ENCODE measurements at places on chromosomes 16 and 17.

GRCh38 chr16:81293909-81294802, 20.6 kb upstream of the GAN start:
- no peak for DNase-seq

DNA sequence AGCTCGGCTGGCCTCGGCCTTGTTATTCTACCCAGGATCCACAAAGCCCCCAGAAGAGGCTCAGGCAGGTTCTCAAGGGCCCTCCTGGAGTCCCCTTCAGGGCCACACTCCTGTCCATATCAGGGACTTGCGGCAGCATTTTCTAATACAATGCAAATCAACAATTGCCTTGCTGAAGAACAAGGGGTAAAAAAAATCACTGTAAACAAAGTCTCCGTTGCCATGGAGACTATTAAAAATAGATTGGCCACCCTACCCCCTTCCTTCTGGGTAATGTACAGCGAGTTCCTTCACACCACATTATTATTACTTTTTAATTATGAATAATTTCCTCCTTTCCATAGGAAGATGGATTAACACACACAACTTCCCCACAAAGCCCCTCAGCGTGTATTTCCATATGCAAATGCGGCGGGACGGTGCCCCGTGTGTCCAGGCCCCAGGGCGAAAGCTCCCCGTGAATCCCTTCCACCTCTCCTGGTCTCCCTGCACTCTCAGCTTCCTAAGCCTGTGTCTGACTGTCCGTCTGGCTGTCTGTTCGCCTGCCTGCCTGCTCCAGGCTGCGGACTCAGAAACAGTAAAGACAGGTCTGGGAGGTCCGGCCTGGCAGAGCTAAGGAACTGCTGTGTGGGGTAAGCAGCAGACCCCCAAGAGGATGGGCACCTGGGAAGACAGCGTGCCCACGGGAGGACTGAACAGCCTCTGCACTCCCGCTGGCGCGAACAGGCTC, 196.6 kb downstream of the RBFOX3 start:
- no peak for DNase-seq

- no peak for DNase-seq
Observed at GRCh38 chr17:11944587-11944986, 52.7 kb downstream of the ZNF18 start.

DNA sequence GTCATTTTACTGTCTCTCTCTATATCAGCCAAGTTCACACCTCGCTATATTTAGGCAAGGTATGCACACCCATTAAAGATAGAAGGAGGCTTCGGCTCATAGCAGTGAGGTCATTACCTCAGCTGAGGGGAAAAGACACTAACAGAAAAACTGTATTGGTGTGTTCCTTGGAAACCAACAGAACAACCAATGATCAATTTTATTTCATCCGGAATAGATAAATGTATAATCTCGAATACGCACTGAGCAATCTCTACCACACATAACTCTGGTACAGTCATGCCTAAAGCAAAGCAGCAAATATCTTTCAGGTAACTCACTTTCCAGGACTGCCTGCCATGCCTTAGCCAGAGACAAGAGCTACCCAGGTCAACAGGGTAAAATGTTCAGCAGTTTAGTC, 109.9 kb upstream of the CORO6 start:
- no peak for DNase-seq

DNA sequence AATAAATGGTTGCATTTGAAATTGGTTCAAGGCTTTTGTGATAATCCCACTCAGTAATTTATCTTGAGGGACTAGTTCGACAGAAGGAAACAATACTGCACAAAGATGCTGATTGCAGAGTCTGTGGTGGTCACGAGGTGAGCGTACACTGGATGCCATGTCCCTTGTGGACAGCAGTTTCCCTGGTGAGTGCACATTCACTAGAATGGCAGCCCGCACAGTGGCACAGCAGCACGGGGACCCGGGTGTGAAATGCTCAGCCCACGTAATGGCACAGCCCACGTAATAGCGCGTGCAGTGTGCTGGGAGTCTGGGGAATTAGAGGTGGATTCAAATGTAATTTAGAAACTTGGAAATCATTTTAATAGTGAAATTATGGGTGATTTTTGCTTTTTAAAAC, 154.0 kb downstream of the LGALS9B start:
- DNase-seq, result no peak

DNA sequence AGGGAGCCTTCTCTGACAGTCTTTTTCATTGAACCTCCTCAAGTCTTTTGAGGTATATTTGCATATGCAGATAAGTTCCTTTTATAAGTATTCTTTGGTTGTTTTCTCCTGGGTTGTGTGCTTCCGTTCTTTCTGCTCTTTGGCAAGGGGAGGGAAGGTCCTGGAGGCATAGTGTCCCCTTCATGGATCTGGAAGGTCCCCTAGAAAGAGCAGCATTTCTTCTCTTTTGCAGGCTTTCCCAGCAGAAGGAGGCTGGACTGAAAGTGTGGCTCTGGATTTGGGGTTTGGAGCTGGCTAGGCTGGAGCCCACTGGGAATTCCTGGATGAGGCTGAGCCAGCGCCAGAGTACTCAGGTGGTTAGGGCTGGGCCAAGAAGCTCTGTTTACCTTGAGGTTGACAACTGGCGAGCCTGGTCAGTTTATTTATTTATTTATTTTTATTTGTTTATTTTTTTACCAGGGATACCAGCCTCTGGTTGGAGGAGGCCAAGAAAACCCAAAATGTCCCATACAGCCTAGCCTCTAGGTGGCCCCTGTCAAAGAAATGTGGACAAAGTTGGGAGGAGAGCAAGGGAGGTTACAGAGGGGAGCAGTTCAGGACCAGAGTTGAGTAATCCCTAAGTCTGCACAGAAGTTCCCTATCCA, 5.4 kb upstream of the TOP2A start:
- no peak for DNase-seq

DNA sequence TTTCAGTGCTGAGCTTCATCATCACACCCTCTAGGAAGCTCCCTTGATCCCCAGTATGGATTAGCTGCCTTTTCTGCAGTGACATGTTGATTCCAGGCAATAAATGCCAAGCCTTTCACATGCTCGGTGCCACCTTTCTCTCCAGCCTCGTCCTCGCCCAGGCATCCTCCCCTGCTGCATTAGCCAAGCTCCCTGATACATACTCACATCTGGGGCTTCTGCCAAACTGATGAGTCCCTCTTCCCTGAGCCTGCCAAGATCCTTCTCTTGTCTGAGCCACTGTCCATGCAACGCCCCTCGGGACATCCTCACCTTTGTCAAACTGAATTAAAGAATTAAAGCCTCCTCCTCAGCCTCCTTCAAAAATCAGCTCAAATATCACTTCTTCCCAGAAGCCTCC, 538.5 kb upstream of the CDH11 start:
- no peak for DNase-seq

GRCh38 chr17:28369684-28370034, 448 bp downstream of the VTN start:
- DNase-seq, result no peak

DNA sequence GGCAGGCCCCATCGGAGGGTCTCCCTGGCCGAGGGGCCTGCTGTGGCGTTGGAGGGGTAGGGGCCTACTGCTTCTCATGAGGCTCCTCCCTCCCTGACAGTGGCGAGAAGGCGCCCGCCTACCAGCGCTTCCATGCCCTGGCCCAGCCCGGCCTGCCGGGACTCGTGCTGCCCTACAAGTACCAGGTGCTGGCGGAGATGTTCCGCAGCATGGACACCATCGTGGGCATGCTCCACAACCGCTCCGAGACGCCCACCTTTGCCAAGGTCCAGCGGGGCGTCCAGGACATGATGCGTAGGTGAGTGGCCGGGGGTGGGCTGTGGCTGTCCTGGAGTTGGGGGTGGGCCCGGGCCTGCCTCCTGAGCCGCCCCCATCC, 1.7 kb downstream of the CDT1 start:
- no peak for DNase-seq

DNA sequence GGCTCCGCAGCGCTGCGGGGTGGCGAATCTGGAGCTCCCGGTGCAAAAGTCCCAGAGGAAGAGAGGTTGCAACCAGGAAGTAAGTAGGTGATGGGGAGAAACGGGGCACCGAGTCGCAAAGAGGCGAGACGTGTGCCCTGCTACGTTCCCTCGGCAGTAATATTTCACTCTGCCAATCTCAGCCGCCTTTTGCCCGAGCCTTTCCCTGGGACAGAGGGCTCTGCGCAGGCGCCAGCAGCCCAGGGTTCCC, at the start of gene NR1D1:
Gene NR1D1 (minus strand): TSS at position 171 of the 250 bp plus-strand sequence. CDS start 495 bp downstream, outside the sequence.
- no peak for DNase-seq

DNA sequence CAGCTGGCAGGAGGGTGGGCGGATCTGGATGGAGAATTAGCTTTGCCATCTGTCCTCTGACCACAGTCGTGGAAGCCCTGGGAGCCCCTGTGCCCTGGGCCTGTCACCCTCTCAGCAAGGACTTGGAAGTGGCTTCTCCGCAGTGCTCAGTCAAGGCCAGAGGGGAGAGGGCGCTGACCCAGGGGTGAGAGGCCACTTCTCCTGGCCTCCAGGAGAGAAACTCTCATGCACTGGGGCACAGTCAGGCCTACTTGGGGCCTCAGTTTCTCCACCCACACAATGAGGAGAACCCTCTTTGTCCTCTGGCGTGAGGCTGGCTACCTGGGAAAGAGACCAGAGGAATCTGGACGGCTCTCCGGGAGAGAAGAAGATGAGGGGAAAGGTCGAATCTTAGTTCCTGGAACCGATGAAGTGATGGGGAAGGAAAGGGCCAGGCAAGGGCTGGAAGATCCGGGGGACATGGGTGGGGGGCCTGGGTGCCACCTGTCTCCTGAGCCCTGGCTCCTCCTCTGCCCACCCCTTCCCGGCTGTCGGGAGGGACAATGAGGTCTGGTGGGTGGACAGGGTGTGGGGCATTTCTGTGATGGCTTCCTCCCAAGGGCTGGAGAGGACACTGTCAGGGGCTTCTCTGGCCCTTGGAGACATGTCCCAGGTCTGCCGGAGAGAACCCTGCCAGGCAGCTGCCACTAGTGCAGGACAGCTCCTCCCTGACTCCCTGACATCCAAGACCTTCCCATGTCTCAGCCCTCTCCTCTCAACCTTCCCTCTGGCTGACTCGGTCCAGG, 9.0 kb upstream of the ARHGAP27 start:
- no peak for DNase-seq

DNA sequence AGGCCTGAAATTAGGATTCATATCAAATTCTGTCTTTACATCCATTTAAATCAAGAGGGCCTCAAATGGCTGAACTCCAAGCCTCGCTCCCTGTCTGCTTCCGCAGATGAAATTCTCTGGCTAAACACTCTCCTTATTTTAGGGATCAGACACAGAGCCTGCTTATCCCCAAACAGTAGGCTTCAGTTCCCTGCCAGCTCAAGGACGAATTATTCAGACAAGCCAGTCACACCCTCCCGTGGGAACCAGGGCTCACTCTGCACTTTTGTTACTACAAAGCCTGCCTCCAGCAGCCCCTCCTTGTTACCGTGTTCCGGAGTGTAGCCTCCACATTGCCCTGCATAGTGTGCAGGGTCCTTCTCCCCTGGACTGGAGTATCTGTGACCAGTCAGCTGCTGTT, 46.6 kb upstream of the LCMT1 start:
- DNase-seq, result no peak

GRCh38 chr17:46774108-46774737, 44.3 kb downstream of the WNT3 start:
- no peak for DNase-seq

- DNase-seq, result no peak
Observed at GRCh38 chr17:3613124-3613523, 3.9 kb upstream of the TRPV1 start.

DNA sequence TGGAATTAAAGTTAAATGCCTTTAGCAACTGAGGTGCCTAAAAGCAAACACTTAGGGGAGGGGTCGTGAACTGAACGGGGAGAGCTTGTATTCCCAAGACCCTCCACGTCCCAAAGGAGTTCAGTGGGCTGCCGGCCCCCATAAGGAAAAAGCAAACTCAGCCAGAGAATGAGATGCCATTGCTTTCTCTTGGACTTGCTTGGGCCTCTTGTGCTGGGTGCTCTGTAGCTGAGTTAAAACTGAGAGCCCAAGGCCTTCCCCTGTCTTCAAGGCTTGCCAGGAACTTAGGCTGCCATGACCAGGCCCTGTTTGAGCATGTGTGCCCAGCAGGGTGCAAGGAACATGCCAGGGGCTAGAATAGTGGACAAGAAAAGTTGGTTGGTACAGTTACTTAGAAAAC, 199.8 kb downstream of the IRX3 start:
- no peak for DNase-seq

DNA sequence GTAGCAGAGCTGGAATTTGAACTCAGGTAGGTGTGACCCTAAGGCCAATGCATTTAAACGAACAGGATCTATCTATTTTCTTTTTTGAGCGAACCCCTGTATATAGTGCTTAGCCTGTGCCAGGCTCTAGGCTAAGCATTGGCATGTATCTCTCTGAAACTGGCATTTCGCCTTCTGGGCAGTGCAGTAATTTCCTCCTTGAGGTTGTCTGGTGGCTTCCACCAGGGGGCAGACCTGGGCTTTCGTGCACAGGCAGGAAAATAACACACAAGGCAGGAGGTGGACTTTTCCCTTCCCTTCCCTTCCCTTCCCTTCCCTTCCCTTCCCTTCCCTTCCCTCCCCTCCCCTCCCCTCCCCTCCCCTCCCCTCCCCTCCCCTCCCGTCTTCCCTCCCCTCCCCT, 34.4 kb upstream of the PRKCB start:
- DNase-seq, result peak; percentile 53

GRCh38 chr16:56334761-56335160, 90.6 kb downstream of the AMFR start:
- no peak for DNase-seq

DNA sequence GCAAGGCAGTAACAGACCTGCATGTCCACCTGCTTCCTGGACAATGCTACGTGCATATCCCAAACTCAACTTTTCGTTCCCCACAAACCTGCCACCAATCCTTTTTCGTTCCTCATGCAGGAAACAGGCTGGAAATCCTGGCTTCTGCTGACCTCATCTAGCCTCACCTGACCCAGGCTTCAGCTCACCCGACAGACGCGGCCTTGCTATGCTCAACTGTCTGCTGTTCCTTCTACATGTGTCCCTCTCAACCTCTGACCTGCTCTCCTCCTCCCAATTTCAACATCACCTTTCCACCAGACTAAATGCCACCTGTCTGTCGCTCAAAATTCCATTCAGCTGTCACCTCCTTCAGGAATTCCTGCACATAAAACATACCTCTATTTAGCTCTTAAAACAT, 44.5 kb downstream of the XPO6 start:
- DNase-seq, result no peak

DNA sequence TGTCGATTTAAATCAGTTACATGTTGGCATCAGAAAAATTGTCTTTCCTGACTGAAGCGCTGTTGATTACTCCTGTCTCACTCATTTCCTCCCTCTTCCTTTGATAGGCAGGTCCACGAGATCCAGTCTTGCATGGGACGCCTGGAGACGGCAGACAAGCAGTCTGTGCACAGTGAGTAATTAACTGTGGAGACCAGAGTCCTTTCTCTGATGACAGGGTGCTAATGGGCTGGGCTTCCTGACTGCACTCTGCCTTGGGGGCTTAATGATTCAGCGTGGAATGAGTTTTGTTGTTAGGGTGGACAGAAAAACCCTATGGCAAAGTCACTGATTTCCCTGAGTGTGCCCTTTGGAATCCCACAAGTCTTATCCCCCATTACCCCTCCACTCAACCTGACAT, 6.5 kb downstream of the GOSR2 start:
- DNase-seq, result no peak

- DNase-seq, result no peak
Observed at GRCh38 chr17:2580661-2581060, 12.8 kb upstream of the PAFAH1B1 start.
